ENCODE measurements at places on chromosomes 5 and 9.

GRCh38 chr9:82404196-82404870 lies 415.8 kb downstream of the SPATA31D1 start:
- DNase-seq = no peak

GRCh38 chr9:98316445-98317133 lies 61.1 kb upstream of the TBC1D2 start:
- no peak for DNase-seq

- no peak for DNase-seq
Measured at GRCh38 chr9:92968081-92968480, 20.8 kb downstream of the FGD3 start.

- no peak for DNase-seq
Measured at GRCh38 chr5:101811466-101811865, 484.6 kb downstream of the SLCO4C1 start.

GRCh38 chr9:132881826-132882225 lies 3.1 kb downstream of the SPACA9 start:
- DNase-seq = no peak

DNA sequence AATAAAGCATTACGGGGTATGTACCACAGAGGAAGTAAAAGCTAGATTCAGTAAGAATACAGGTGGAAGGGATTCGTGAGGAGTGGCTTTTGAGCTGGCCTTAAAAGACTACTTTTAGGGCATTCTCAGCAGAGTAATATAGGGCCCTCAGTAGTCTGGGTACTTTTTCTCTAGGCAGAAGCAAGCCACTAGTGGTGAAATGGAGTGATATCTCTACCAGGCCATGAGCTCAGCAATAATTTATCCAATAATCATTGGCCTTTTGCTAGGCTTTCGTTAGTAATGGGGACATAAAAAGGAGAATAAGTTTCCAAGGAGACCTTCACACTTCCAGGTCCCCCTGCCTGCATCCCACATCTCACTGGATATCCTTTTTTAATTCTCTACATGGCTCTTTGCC lies 1.7 kb downstream of the POLR3G start:
- DNase-seq = no peak

DNA sequence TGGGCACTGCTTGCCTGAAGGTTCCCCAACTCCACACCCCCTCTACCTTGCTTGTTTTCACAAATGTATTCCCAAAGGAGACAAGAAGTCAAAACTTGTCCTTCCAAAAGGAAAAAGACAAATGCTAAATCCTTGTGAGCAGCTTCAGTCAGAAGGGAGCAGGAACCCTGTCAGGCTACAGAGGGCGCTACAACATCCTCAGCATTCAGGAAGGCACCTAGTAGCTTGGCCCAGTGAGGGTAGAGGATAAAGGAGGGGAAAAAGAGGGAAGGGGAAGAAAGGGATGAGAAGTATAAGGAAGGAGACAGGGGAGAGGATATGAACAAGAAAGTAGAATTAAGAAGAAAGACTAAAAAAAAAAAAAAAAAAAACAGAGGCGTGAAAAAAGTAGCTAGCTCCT lies 97.5 kb downstream of the MLLT3 start:
- DNase-seq = no peak

GRCh38 chr9:129027224-129027684 lies 877 bp downstream of the SH3GLB2 start:
- DNase-seq = no peak

Measured in activated naive CD4-positive, alpha-beta T cell (primary cell).